Activated CD4-positive, CD25-positive, alpha-beta regulatory T cell treated with anti-CD3 and anti-CD28 coated beads, Interleukin-2, amount 50 U/mL, for 16 hours (primary cell): ENCODE measurements at places on chromosomes 6 and 20.

GRCh38 chr20:63518351-63518861 is 2.2 kb upstream of the PPDPF start:
- no peak for DNase-seq

DNA sequence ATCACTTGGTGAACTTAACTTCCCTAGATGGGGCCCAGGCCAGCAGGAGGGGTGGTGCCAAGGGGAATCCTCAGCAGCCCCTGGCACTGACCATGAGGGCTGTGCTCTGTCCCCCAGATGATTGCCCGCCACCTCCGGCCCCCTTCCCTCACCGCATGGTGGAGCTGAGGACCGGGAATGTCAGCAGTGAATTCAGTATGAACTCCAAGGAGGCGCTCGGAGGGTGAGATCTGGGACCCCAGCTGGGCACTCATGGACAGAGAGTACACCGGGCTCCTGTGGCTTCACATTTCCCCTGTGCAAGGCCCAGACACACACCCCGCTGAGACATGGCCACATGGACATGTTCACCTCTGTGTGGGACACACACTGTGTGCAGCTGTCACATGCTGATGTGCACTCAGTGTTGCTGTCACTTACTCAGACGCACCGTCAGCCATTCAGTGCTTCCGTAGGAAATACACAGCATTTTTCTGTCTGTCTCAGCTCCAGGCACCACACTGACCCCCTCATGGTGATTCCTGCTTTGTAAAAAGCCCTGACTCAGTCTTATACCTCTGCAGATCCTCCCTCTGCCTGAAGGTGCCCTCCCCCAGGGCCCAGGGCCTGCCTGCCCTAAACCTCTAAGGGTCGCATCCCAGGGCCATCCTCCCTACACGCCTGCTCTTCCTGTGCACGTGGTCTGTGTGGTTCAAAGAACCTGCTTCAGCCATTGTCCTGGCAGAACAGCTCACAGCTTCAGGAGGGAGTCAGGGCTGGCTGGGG is 4.4 kb downstream of the MYLK2 start:
- DNase-seq = no peak

DNA sequence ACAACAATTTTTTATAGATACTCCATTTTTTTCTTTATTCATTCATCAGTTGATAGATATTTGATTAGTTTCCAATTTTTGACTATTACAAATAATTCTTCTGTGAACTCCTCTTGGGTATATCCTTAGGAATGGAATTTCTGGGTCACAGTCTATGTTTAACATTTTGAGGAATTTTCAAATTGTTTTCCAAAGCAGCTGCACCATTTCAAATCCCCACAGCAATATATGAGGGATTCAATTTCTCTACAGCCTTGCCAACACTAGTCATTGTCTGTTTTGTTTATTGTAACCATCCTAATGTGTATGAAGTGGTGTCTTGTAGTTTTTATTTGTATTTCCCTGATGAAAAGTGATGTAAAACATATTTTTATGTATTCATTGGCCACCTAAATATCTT is 320.3 kb upstream of the DEFB112 start:
- no peak for DNase-seq

DNA sequence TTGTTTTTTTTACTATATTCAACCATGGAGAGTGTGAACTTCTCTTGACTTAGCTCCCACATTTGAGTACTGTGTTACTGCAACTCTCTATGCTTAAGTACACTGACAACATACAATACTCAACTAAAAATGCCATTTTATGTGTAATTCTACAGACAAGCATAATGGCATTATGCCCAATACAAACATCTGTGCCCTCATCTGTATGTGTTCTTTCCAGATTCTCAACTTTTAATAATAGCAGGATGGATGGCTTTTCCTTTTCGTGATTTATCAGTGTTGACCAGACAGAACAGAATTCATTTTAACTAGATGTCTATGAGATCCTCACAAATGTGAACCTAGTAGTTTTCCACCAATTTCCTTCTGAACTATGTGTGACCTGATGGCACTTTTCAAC is 84.2 kb upstream of the MARCKS start:
- DNase-seq = no peak

- DNase-seq = no peak
These were observed 10.1 kb downstream of the CD164 start for GRCh38 chr6:109372130-109372529.

- no peak for DNase-seq
These were observed 527.8 kb upstream of the RNF217 start for GRCh38 chr6:124434421-124434820.

- DNase-seq = no peak
These were observed 7.8 kb upstream of the PTPRK start for GRCh38 chr6:128528241-128528640.

DNA sequence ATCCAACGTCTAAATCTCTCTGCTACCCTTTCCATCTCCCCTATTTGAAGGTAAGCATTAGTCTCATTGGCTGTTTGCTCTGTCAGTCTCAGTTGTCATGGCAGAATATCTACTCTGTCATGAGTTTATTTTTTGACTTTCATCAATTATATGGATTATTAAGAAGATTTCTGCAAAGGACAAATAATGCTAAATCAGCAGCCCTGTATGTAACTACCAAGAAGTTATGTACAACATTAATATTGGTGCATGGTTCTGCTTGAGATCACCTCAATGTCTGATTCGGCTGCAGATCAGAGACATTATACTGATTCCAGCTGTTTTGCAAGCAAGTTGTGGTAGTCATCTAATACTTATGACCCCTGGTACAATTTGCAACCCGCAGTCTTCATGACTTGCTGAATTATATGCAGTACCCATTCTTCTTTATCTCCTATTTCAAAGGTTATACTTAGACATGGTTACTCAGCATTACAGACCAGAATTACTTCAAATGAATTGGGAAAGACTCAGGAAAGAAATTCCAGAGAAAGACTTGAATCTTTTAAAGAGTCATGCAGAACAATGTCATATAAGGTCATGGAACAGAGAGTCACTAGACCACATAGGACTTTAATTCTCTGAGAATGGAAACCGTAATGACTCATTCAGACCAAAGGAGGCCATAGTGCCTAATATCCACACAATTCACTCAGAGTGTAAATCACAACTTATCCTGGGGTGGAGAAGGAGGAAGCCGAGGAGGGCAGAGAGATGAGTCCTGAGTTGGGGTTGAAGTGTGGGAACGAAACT is 201.4 kb downstream of the IBTK start:
- no peak for DNase-seq

- DNase-seq = no peak
These were observed 15.7 kb upstream of the CST7 start for GRCh38 chr20:24933266-24933908.

- no peak for DNase-seq
These were observed 3.6 kb upstream of the HS3ST5 start for GRCh38 chr6:114346451-114346850.

GRCh38 chr20:4341804-4342485 is 326.6 kb upstream of the RNF24 start:
- DNase-seq = no peak

- no peak for DNase-seq
These were observed 21.6 kb downstream of the UQCC2 start for GRCh38 chr6:33689879-33690278.

DNA sequence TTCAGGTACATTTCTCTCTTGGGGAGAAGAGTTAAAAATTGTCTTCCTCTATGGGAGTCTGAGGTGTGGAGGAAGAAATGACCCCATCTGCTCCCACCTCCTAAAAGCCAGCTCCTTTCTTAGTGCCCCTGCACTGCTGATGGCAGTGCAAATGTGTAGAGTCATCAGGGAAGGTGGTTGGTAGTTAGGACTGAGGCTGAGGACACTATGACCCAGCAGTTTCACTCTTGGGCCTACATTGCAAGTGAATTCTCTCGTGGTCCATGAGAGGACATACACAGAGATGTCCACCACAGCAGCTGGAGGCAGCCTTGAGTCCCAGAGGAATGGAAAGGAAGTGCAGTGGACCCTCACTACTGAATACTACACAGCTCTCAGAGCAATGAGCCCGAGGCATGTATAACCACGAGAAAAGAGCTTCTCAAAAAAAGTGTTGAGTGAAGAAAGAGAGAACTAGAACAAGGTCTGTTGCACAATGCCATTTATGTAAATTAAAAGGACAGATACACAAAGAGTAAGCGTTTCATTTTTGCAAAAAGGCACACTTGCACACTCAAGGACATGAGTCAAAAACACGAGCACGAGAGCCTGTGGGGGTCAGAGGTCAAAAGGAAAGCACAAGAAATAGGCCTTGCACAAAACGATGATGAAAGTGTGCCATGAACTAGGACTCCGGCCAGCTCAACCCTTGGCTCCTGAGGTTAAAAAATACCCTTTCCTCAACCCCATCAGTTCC is 308.2 kb upstream of the PRND start:
- DNase-seq = no peak

DNA sequence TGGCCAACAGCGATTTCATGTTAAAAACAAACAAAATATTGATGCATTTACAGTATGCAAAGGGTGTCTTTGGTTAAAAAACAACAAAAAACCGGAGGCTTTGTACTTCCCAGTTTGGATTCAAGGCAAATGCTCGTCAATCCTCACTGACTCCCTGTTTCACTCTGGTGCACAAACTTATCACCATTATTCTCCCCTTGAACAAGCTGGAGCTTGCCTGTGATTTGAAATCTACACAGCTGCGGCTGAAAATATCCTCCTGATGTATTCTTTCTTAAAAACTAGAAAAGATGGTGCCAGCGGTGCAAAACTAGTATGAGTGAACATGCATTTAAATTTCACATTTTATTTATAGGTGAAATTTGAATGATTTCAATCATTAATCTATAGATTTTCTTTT is 3.3 kb downstream of the PERP start:
- DNase-seq = no peak

DNA sequence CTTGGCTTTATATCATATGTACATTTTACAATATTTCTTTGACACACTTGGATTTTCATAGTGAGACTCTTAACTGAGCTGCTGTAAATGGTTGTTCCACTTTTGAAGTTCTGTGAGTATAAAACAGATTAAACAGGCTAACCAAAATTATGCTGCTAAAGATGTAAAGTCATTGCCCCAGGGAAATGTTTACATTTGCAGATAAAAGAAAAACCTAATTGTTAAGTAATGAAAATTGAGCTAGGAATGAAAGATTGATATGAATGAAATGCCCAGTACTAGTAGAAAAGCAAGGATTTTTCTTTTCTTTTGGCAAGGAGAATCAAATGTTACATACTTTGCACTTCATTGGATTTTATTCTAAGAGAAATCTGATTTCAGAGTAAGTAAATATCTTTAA is 159.4 kb downstream of the IMPG1 start:
- no peak for DNase-seq

DNA sequence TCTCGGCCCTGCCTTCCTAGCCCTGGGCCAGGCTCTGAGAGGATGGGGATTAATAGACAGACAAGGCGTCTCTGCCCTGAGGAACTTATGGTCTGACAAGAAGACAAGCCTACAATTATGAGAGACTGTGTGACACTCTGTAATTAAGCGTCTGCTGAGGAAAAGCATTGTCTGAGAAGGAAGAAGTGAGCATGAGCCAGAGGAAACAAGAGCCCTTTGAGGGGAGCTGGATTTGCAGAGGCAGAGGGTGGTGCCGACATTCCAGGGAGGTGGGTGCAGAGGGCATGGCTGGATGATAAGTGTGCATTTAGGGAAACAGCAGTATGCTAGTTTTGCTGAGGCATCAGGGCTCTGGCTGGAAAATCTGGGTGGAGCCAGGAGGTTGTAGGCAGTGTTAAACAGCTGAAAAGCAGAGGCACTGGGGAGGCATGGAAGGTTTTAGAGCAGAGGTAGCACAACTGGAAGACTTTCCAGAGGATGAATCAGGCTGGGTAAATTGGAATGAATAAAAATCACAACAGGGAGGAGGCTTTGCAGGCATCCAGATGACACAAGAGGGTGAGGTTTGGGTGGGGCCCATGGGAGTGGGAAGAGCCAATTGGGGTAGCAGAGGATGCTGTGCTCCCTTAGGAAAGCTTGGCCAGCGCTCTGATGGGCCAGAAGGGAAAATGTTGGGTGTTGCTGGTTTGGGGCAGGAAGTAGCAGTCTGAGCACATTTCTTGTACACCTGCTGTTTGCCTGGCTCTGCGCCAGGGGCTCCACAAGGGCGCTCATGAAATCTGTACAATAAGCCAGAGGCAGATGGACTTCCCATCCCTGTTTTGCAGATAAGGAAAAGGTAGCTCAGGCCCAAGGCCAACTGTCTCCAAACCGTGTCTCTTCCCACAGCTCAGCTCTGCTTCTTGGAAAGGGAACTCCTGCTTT is 74.0 kb upstream of the MYL9 start:
- no peak for DNase-seq

DNA sequence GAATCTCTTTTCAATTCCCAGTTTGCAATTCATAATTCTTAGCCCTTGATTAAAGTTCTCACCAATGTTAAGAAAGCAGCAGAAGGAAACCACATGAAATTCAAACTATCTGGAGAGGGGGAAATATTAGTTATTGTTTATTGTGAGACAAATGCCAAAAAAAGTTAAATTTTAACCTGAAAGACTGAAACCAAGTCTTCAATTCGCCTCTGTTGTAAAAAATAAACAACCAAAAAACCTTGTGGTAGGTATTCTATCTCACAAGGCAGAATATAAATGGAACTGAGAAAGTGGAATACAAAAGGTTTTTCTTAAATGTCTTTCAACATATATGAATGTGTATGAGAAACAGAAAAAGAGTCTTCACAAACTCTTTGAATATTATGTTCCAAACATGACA is 24.8 kb downstream of the TMX4 start:
- DNase-seq = no peak

DNA sequence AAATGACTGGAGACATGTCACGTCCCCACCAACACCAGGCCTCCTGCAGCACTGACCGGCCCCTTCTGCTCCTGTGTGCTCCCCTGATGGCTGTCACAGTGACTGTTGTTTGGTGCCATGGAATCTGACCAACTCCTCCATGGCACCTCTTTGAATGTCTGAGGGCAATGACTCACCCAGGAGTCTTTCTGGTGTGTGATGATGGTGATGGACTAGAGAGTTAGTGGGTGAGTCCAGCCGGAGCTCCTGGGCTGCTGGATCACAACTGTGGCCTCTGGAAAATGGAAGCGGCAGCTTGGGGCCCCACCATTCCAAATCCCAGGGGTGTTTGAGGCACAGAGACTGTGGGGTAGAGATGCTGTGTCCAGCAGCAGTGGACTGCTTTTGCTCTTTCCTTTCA is 133.3 kb downstream of the TFAP2C start:
- DNase-seq = no peak

- DNase-seq = no peak
These were observed 4.9 kb downstream of the OVOL2 start for GRCh38 chr20:18052856-18053255.

DNA sequence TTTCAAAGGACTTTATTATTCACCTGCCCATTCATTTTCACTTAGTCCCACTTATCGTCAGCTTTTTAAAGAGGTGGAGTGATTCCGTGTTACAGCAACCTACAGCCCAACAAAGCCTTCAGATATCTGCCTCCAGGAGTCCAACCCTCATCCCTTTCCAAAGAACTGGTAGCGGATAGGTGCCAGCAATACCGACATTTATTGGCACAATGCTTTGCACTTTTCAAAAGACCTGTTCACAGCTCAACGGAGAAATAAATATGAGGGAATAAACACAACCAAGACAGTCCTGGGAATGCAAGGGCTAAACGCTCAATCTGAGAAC is 819 bp upstream of the MTRF1L start:
- no peak for DNase-seq

- no peak for DNase-seq
These were observed 107.8 kb downstream of the CDC5L start for GRCh38 chr6:44495036-44495901.

GRCh38 chr6:150894935-150895552 is 29.5 kb downstream of the MTHFD1L start:
- DNase-seq = peak; percentile 5
